ENCODE measurements at places on chromosomes 16 and 17.

- H3K27ac ChIP-seq: no peak overlapping the region
- H3K27me3 ChIP-seq: peaks cover 4% of the 10 kb centered on the region
- DNase-seq: peak; percentile 57
- H3K36me3 ChIP-seq: peaks cover 35% of the 10 kb centered on the region
- no peak overlapping the region for H3K4me3 ChIP-seq
These were observed 12.2 kb downstream of the ENGASE start for GRCh38 chr17:79086609-79087427.

GRCh38 chr17:55903028-55903690 lies 152.3 kb downstream of the PCTP start:
- no peaks in the 10 kb centered on the region for H3K27me3 ChIP-seq
- H3K27ac ChIP-seq: no peak overlapping the region
- H3K4me1 ChIP-seq: no peaks in the 10 kb centered on the region
- no peaks in the 10 kb centered on the region for H3K36me3 ChIP-seq
- DNase-seq: no peak

DNA sequence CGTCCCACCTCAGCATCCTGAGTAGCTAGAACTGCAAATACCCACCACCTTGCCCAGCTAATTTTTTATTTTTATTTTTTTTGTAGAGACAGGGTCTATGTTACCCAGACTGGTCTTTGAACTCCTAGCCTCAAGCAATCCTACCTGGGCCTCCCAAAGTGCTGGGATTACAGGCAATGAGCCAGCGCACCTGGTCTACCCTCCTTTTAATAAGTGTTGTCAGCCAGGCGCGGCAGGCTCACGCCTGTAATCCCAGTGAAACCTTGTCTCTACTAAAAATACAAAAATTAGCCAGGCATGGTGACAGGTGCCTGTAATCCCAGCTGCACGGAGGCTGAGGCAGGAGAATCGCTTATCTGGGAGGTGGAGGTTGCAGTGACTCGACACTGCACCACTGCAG lies 19.3 kb downstream of the RFFL start:
- H3K27ac ChIP-seq: no peak overlapping the region
- H3K36me3 ChIP-seq: no peaks in the 10 kb centered on the region
- no peak for DNase-seq
- no peaks in the 10 kb centered on the region for H3K4me1 ChIP-seq

DNA sequence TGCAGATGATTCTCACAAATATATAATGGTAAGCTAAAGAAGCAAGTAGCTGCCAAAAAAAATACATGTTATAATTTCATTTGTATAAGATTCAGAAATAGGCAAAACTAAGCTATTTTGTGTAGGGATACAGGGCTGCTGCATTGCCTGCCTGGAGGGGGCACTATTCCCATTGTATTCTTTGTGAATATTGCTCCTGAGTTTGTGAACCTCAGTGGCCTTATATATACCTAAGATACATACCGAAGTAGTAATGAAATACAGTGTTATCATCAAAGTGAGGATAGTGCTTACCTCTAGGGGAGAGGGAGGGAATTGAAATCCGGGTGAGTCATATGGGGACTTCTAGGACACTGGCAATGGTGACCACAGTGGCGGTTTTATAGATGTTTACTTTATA lies 53.5 kb downstream of the C17orf58 start:
- H3K27me3 ChIP-seq: no peaks in the 10 kb centered on the region
- DNase-seq: no peak

DNA sequence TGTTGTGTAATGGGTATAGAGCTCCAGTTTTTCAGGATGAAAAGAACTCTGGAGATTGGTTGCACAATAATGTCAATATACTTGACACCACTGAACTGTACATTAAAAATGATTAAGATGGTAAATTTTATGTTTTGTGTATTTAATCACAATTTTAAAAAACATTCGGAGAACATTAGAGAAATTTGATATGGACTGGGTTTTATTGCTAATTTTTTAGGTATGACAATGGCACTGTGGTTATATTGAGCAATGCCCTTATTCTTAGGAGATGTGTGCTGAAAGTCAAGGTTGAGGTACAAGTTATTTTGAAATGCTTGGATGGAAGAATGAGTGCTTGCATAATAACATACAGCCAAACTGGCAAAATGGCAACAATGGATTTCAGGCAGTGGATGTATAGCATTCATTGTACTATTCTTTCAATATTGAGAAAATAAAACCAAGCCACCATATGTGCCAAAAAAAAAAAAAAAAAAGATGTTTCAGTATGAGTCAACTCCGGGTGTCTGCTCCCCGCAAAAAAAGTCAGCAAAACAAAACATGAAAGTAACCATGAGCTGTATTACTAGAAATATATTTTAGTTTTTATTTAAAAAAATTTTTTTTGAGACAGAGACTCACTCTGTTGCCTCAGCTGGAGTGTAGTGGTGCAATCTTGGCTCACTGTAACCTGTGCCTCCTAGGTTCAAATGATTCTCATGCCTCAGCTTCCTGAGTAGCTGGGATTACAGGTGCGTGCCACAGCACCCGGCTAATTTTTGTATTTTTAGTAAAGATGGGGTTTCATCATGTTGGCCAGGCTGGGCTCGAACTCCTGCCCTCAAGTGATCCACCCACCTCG lies 19.8 kb downstream of the HOXB1 start:
- no peak overlapping the region for H3K4me3 ChIP-seq
- no peaks in the 10 kb centered on the region for H3K36me3 ChIP-seq
- H3K27ac ChIP-seq: no peak overlapping the region
- peaks cover 4% of the 10 kb centered on the region for H3K4me1 ChIP-seq

GRCh38 chr17:81445642-81446503 lies 50.6 kb downstream of the BAHCC1 start:
- no peak overlapping the region for H3K4me3 ChIP-seq
- peaks cover 26% of the 10 kb centered on the region for H3K36me3 ChIP-seq
- no peaks in the 10 kb centered on the region for H3K27me3 ChIP-seq

- no peak overlapping the region for H3K4me3 ChIP-seq
- H3K4me1 ChIP-seq: peaks cover 9% of the 10 kb centered on the region
- no peak overlapping the region for H3K27ac ChIP-seq
These were observed 39.9 kb downstream of the IQCK start for GRCh38 chr16:19757762-19758595.

DNA sequence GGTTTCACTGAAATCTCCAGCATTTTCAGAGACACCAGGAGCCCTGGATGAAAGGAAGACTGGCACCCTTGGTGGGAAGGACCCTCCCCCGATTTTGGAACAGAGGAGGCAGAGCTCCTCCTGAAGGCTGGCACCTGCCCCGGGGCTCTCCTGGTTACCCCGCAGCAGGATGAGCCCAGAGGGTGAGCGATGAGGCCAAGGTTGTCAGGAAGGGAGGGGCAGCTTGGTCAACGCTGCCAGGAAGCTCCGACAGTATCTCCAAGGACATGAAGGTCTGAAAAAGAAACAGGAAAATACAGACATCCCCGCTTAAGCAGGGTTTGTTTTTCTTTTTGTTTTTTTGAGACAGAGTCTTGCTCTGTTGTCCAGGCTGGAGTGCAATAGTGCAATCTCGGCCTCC lies 15.5 kb upstream of the ACSF3 start:
- H3K4me3 ChIP-seq: no peak overlapping the region
- no peak for DNase-seq
- no peak overlapping the region for H3K27ac ChIP-seq
- H3K4me1 ChIP-seq: no peaks in the 10 kb centered on the region

- peaks cover 53% of the 10 kb centered on the region for H3K4me1 ChIP-seq
- no peaks in the 10 kb centered on the region for H3K27me3 ChIP-seq
- peak overlapping the region; percentile 86 for H3K27ac ChIP-seq
- no peaks in the 10 kb centered on the region for H3K36me3 ChIP-seq
- no peak for DNase-seq
- H3K4me3 ChIP-seq: peak overlapping the region; percentile 39
These were observed 23.6 kb downstream of the BAHCC1 start for GRCh38 chr17:81418710-81419318.

DNA sequence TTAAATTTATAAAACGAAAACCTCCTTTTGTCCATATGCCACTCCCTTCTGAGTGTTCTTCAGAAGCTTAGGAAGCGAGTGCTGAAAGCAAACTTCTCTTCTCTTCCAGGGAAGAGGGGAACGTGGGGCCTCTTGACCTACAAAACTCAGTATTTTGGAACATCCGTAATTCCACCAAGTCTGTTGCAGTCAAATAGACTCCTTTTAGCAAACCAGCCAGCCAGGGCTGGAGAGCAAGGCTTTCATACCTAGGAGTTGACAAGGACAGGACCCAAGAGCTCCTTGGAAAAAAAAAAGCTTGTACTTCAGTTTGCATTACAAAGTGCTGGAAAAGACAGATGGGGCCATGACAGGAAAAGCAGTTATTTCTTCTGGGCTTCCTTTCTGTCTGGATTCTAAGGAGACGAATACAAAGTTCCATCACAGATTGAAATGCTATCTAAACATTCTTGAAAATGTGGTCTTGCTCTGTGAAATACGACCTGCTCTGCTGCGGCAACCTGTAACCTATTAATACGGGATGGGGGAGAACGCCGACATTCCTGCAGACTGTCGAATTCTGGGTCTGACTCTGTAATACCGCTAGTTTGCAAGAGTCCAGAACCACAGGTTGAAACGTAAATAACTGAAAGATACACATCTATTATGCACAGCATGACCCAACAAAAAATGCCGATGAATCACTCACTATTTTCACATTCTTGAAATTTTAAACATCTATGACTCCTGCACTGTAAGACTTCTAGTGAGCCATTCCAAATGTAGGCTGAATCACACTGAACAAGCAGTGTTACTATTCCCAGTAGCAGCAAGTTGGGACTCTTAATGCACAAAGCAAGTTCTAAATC lies 20.6 kb downstream of the VPS53 start:
- H3K4me3 ChIP-seq: no peak overlapping the region
- no peak for DNase-seq
- peaks cover 53% of the 10 kb centered on the region for H3K36me3 ChIP-seq
- no peaks in the 10 kb centered on the region for H3K27me3 ChIP-seq
- no peak overlapping the region for H3K27ac ChIP-seq

DNA sequence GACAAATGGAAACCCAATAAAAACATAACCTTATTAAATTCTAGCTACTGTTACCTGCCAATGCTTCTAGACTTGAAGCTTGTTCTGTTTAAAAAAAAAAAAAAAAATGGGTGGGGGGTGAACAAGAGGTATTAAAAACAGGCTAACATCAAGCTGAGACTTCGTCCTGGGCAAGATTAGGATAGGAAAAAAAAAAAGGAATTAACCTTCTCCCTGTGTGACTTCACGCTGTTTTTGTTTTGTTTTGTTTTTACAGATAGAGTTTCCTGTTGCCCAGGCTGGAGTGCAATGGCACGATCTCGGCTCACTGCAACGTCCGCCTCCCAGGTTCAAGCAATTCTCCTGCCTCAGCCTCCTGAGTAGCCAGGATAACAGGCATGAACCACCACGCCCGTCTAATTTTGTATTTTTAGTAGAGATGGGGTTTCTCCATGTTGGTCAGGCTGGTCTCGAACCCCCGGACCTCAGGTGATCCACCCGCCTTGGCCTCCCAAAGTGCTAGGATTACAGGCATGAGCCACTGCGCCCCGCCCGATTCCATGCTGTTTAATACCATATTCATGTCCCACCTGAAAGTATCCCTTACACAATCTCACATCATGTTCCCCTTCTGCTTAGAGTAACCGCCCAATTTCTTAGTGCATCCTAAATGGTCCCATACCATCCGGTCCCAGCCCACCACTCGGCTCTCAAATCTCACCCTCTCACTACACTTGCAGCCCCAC lies 2.2 kb downstream of the USP31 start:
- no peak overlapping the region for H3K4me3 ChIP-seq
- H3K36me3 ChIP-seq: no peaks in the 10 kb centered on the region
- H3K4me1 ChIP-seq: peaks cover 38% of the 10 kb centered on the region
- no peaks in the 10 kb centered on the region for H3K27me3 ChIP-seq
- no peak for DNase-seq

- no peak overlapping the region for H3K4me3 ChIP-seq
- H3K4me1 ChIP-seq: peaks cover 14% of the 10 kb centered on the region
- no peak overlapping the region for H3K27ac ChIP-seq
- peaks cover 4% of the 10 kb centered on the region for H3K36me3 ChIP-seq
These were observed 6.9 kb downstream of the CARMIL2 start for GRCh38 chr16:67651847-67652246.

DNA sequence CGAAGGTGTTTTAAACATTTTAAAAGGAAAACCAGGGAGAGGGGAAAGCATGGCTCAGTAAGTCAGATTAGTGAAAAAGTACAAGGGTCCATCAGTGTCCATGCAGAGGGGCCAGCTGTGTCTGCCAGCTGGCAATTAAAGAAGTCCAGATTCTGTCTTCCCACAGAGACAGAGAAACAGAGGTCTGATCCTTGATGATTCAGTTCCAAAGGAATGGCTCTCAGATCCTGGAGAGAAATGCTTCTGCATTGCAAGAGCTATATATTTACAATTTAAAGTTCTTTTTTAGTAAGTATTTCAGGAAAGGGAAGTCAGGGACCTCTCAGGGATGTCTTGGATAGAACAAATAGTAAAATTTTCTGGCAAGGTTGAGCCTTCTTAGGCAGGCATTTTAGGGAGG lies 56.2 kb downstream of the HSD17B2 start:
- DNase-seq: no peak
- H3K27ac ChIP-seq: no peak overlapping the region
- no peaks in the 10 kb centered on the region for H3K4me1 ChIP-seq
- H3K4me3 ChIP-seq: no peak overlapping the region

GRCh38 chr16:15915555-15916081 lies 27.2 kb upstream of the CEP20 start:
- no peaks in the 10 kb centered on the region for H3K4me1 ChIP-seq
- H3K27me3 ChIP-seq: no peaks in the 10 kb centered on the region
- no peak for DNase-seq
- no peaks in the 10 kb centered on the region for H3K36me3 ChIP-seq

DNA sequence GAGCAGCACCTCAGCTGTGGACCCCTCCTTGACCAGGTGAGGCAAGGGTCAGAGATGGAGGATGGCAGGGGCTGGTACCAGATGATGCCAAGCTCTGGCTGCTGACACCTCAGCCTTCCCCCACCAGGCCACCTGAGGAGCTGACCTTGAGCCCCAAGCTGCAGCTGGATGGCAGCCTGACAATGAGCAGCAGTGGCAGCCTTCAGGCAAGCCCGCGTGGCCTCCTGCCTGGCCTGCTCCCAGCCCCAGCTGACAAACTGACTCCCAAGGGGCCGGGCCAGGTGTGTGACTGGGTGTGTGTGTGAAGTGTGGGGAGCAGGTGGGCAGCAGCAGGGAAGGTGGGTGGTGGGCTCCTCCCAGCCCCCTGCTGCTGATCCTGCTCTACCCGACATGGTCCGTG lies 4.7 kb upstream of the NRN1L start:
- H3K27me3 ChIP-seq: no peaks in the 10 kb centered on the region
- DNase-seq: no peak
- H3K27ac ChIP-seq: no peak overlapping the region

DNA sequence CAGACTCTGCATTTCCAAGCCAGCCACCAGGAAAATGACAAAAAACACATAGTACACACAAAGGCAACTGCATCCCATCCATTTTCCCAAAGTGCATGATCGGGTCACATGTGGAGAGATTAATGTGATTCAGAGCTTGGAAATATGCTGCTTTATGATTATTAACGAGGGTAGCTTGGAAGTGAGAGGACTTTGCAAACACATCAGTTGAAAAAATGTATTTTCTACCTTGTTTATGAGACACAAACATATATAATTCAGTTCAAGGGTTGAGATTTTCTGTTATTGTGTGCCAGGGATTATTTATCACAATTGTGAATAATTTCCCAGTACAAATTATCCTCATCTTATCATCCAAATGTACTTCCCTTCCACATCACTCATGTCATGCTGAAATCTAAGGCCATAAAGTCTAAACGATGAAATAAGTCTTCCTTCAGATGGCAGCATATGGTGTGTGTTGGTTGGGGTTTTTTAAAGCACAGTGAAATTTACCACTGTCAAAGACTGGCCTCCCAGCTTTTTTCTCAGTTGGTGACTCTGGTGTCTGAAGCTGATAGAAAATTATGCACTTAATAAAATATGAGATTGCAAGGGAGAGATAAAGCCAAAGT lies 104.7 kb upstream of the ADAMTS18 start:
- H3K27me3 ChIP-seq: no peaks in the 10 kb centered on the region
- no peak overlapping the region for H3K27ac ChIP-seq
- H3K4me1 ChIP-seq: no peaks in the 10 kb centered on the region
- H3K36me3 ChIP-seq: no peaks in the 10 kb centered on the region
- H3K4me3 ChIP-seq: no peak overlapping the region

Measured in upper lobe of left lung (tissue), 6 donors.